Stimulated activated CD8-positive, alpha-beta memory T cell treated with anti-CD3 and anti-CD28 coated beads, Interleukin-7, amount 100 ng/mL, for 1 hour (primary cell): ENCODE measurements at places on chromosomes 7 and 10.

DNA sequence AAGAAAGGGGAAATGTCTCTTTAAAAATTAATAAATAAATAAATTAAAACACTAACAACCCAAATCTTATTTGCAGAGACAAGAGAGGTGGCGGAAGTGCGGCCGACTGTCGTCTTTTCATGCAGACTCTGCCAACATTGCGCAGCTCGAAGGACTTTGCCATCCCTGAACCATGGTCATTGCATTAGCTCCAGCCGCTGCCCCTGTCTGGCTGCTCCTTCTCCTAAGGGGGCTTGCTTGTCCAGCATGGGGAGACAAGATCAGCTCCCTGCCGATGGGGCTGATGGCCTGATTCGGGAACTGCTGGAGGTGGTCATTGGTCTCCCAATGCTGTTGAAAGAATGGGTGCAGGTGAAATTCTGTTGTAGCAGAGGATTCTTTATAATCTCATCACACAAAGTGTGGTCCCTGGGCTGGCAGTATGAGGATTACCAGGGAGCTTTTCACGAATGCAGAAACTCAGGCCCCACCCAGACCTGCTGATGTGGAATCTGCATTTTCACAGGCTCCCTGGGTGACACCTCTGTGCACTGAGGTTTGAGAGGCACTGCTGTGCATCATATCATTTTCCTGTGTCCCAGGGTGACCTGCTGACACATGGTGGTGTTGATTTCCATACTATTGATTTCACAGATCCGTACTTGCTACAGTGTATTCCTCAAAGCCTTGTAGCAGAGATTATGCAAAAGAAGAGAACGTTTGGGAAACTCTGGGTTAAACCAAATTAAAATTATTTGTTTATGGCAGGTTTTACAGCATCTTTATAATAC is 172.4 kb upstream of the ZMIZ1 start:
- no peak for DNase-seq

DNA sequence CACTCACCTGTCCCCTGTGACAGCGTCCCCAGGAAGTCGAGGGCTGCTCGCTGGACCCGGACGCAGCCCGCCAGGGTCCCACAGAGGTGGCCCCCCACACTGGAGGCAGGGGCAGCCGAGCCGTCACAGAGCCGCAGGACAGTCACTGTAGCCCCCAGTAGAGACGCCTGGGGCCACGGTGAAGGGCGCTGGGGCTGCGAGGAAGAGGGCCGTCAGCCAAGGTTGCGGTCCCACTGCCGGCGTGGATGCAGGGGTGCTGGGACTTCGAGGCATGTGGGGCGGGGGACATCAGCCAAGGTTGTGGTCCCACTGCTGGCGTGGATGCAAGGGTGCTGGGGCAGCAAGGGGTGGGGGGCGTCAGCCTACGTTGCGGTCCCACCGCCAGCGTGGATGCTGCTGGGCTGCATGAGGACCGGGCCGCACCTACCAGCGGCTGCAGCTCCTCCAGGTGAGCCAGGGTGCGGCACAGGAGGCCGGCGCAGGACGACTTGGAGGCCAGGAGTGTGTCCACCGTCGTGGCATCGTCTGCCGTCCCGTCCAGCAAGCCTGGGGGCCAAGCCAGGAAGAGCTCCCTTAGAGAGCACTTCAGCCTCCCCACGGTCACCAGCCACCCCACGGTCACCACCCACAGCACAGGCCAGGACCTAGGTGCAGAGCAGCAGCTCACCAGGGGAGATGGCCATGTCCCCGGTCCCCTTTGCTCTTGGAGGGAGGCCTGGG is 13.9 kb downstream of the BRAT1 start:
- DNase-seq: no peak

GRCh38 chr7:18760631-18761445 is 265.3 kb downstream of the HDAC9 start:
- DNase-seq: no peak

- no peak for DNase-seq
These were observed 22.8 kb downstream of the WDFY4 start for GRCh38 chr10:48707472-48707871.

DNA sequence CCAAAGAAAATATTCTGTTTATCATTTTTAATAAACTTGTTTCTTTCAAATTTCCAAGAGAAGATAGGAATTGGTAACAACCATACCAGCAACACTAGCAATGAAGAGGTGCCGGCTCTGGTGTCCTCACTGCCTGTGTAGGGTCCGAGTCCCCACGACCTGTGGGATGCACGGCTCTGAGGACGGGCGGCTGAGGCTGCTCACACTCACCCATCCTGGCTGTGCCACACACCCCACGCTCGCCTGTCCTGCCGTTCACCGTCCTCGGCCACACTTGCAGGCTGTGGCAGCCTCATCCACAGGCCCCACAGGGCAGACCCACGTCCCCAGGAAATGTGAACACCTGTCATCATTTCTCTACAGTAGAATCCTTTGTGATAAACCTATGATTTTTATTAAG is 48.2 kb upstream of the DPYSL4 start:
- no peak for DNase-seq

DNA sequence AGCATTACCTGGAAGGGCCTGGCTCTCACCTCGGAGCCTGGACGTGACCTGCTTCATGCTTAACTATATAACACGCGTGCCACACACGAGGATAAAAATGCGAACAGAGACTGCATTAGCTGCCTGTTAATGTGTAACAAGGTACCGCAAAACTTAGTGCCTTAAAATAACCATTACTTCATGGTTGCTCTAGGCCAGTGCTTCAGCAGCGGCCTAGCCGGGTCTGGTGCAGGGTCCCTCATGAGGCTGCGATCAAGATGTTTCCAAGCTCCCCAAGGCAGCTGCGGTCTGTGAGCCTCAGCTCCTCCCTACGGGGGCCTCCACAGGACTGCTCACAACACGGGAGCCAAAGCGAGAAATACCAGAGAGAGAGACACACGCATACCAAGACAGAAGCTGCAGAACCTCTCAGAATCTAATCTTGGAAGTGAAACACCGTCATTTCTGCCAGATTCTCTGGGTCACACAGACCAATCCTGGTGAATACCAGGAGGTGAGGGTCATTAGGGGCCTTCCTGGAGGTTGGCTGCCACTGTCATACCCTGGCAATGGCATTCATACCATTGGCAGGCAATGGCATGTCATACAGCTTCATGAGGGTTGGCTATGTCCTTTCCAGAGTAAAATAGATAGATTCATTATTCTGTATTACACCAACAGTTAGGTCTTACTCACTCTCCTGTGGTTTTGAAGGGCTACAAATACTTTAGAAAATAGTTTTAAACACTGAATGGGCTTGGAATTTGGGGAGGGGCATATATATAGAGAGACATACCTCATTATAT is 94.5 kb downstream of the HIPK2 start:
- no peak for DNase-seq

DNA sequence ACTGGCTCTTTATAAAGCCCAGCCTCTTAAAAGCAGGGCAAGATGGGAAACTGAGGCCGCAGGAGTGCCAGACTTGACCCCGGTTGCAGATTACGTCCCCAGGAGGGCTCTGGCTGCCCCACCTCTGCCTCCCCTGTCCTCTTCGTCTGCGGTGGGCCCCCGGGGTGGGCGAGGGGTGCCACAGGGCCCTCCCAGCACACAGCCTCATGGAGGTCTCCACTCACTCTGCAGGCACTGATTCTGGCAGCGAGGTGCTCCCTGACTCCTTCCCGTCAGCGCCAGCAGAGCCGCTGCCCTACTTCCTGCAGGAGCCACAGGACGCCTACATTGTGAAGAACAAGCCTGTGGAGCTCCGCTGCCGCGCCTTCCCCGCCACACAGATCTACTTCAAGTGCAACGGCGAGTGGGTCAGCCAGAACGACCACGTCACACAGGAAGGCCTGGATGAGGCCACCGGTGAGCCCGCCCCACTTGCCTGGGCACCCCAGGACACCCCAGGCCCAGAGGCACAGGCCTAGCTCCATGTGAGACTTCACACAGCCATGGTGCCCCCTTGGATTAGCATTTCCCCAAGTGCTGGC is 39.4 kb upstream of the SLC29A3 start:
- DNase-seq: no peak
